NCI-H2081 (cell line): ENCODE measurements at places on chromosomes 5 and 9.

DNA sequence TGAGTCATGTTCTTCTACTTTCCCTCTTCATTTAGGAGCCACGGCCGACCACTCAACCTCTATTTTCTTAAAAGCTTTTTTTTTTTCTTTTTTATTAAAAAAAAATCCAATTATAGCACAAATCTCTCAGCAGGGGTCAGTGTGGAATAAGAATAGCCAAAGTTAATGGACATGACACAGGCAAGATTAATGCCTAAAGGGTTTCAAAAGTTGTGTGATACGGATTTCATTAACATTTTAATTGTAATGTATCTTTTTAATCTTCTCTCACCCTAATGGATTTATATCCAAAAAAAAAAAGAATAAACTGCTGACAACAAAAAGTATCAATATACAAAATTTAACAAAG is 5.4 kb downstream of the NACC2 start:
- peak; percentile 7 for DNase-seq

DNA sequence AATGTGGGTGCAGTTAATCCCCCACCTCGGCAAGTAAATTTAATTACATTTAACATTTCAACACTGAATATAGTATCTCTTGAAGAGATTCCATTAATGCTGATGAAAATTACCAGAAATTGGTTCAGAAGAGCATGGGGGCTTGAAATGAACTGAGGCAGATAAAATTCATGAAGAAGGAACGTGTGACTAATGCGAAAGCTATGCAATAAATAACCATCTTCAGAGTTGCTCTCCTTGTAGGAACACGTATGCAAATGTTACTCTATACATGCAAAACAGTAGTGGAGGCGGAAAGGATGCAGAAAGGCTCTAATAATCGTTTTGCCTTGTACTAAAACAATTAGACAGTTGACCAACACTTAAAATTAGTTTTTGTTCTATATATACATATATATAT is 320.2 kb downstream of the CTNND2 start:
- DNase-seq, result no peak

- no peak for DNase-seq
Observed at GRCh38 chr5:91156242-91156641, 226.9 kb downstream of the ARRDC3 start.

DNA sequence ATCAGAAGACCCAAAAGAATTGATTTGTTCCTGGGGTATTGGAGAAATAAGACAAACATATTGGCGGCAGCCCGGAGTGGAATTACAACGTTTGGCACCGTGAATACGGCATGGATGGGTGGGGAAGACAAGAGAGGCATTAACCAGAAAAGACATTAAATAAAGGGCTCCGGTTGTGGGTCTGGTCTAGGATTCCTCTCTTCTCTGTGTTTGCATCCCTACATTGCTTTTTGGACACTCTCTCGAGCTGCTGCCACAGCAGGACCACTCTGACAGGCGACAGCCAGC is 138.7 kb upstream of the PALM2AKAP2 start:
- DNase-seq, result no peak

DNA sequence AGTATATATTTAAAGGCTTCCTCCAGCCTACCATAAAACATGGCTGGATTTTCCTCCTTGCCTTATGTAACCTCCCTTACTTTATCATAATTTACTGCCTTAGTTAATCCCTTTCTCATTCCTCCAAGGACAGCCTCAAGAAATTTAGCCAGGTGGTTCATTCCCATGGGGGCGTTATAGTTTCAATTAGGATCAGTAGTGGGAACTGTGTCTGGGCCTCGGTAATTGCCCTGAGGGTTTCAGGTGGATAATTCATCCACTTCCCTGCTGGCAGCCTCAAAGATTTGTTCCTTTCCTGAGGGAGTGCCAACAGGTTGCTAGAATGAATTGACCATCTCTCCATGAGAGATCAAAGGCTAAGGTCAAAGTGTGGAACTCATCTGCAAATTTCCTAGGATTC is 4.3 kb upstream of the GM2A start:
- no peak for DNase-seq

DNA sequence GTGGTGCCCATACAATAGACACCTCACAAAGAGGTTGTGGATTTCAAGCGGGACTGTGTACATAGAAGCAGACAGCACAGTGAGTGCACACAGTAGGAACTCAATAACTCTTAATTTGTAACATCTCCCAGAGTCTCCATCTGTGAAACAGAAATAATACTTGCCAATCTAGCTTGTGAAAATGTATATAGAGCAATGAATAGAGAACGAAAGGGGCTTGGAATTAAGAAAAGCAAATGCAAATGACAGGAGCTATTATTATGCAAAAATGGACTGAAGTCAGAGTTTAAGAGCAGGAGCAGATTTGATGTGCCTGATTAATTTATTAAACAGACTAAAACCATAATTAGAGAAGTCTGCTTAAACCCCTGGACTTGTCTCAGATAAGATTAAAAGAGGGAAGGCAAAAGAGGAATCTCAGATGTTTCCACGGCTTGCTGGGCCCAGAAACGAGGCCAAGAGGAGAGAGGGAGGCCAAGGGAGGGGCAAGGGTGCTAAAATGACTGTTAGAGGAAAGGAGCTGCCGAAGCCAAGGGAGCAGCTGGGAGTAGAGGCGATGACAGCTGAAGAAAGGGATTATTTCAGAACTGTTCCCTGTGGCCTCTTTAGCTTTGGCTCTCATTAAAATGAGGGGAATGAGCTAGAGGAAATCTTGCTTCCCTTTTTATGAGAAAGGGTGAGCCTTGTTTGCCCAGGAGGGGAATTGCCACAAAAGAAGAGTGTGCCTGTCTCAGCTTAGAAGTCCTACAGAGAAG is 72.1 kb downstream of the FEM1C start:
- DNase-seq, result no peak

GRCh38 chr5:122129306-122129705 is at the start of gene ZNF474:
Gene ZNF474 (plus strand): TSS chr5:122129546. CDS start chr5:122151991, 22,445 bp downstream.
- DNase-seq, result peak; percentile 8

DNA sequence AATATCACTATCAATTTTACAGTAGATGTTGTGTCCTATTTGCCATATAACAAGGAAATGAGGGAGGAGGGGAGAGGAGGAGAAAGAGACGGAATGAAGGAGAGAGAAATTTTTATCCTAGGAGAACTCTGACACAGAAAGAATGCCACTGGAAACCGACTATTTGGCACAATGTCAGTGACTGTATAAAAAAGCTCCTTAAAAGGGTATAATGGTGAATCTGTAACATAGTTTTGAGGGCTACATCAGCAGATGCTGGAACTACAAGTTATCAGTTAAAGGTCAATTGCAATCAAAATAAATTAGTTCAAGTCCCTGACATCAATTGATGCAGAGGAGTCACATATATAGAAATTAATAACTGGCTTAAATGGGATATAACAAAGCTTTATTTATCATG is 5.7 kb downstream of the EDIL3 start:
- DNase-seq, result no peak

GRCh38 chr5:40277161-40277906 is 402.4 kb upstream of the PTGER4 start:
- no peak for DNase-seq

GRCh38 chr9:132192728-132193127 is 30.9 kb downstream of the NTNG2 start:
- DNase-seq, result no peak

DNA sequence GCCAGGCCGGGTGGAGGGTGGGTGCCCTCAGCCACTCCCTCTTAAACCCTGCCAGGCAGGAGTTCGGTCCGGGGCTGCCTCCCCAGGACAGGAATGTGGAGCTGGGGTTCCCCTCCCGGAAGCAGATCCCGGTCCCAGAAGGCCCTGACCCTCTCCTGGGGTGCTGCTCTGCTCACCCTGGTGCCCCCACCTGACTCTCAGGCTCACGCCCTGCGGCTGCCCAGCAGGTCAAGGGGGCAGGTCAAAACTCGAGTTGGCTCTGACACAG is 3.7 kb upstream of the NRARP start:
- no peak for DNase-seq

DNA sequence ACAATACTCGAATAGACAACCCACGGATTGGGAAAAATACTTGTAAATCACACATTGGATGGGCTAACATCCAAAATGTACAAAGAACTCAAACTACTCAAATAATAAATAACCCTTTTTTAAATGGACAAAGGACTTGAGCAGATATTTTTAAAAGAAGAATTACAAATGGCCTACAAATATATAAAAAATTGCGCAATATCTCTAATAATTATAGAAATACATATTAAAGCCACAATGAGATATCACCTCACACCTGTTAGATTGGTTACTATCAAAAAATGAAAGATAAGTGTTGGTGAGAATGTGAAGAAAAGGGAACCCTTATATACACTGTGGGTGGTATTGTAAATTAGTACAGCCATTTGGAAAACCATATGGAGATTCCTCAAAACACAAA is 40.8 kb upstream of the ADAMTS19 start:
- DNase-seq, result no peak

GRCh38 chr5:67215519-67216471 is 19.2 kb upstream of the CD180 start:
- peak; percentile 4 for DNase-seq

- DNase-seq, result no peak
Observed at GRCh38 chr5:132334812-132335211, 34.7 kb upstream of the SLC22A5 start.

GRCh38 chr5:177122566-177122965 is 11.0 kb upstream of the NSD1 start:
- DNase-seq, result no peak

GRCh38 chr5:150054569-150054968 is 31.8 kb downstream of the CSF1R start:
- no peak for DNase-seq

- DNase-seq, result no peak
Observed at GRCh38 chr5:56064984-56065383, 70.2 kb upstream of the IL6ST start.

GRCh38 chr9:91082731-91083130 is 279.0 kb downstream of the AUH start:
- DNase-seq, result no peak

DNA sequence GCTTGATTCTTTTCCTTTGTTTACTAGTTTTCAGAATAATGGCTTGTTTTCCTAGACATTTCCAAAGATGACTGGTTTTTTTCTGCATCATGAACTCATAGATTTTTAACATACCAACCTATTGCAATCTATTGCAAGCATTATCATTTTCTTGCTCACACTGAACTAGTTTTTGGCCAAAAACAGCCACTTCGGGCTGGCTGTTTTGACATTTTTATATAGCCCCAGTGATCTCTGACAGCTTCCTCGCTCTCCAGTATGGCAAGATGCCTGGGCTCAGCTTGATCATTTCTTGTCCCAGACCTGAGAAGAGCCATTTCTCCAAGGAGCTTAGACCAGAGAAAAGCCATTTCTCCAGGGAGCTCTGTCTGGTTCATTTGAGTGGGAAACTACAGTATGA is 94.3 kb upstream of the MAMDC2 start:
- no peak for DNase-seq
